Liver (tissue), 10 donors: ENCODE measurements at places on chromosomes 7 and 10. TPM values are rescaled to one million over a fixed set of nuclear protein-coding genes. Genes with fewer than 3 reads are reported as not detected.

DNA sequence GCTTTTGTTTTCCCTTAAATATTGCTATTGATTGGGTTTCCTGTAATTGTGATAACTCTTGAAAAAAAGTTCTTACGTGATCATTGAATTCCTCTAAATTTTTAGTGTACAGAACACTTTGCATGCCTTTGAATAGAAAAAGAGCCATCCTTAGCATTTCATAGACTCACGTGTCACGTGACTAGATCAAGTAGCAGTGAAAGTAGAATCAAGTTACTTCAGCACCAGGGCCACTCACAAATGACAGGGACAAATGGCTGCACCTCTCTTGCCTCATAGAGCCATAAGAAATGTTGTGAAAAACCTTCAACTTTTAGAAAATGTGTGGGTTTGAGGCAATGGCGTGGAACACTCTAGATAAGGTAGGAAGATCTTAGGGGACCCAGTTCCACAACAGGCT is 203.8 kb downstream of the ZEB1 start:
- no peak overlapping the region for H3K4me3 ChIP-seq
- DNase-seq: no peak
- peaks cover 28% of the 10 kb centered on the region for H3K36me3 ChIP-seq
- H3K27me3 ChIP-seq: no peaks in the 10 kb centered on the region

DNA sequence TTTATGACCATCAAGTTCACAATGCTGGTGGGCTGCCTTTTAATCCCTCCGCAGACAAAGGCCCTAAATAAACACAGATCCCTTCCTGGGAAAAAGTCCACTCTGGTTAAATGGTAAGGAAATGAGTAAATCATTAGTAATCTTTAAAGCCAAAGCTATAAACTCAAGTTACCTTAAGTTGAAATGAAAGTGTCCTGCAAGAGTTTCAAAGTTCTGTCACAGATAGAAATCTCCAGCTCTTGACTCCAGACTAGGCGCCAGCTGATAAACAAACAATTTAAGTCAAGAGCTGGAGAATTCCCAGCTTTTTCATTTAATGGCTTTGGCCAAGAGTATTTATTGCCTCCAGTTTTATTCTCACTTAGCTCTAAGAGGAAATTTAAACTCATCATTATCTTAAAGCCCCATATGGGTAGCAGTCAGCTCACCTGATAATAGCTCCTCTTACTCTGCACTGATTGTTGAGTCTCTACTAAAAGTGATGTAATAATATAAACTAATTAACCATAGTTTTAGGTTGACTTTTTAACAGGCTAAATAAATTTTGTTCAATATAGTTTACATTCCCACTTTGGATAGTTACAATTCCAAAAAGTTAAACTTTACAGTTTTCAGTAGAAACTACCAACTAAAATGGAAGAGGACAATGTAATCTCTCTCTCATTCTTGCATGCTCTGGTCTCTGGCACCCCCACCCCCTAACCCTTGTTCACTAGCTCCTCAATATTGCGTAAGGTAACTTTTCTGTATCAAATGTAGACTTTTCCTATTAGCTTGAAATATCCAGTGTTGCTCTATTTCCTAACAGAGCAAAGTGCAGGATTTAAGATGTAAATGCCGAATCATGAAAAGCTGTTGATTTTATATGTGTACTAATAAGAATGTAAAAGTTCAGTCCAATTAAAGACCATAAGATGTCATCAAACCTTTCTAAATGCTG is 56.1 kb downstream of the HIBADH start:
- no peaks in the 10 kb centered on the region for H3K27me3 ChIP-seq
- peaks cover 32% of the 10 kb centered on the region for H3K4me1 ChIP-seq
- DNase-seq: no peak
- peak overlapping the region; percentile 79 for H3K27ac ChIP-seq

GALNT11 gene
- 21.8 TPM for total RNA-seq

- H3K27me3 ChIP-seq: no peaks in the 10 kb centered on the region
- H3K4me1 ChIP-seq: no peaks in the 10 kb centered on the region
- H3K36me3 ChIP-seq: no peaks in the 10 kb centered on the region
- no peak overlapping the region for H3K4me3 ChIP-seq
- no peak for DNase-seq
Measured at GRCh38 chr7:42471573-42472174, 234.7 kb upstream of the GLI3 start.

DCLRE1A gene
- 7.9 TPM for total RNA-seq

GRCh38 chr7:100614308-100614861 is 2.0 kb downstream of the MOSPD3 start:
- no peaks in the 10 kb centered on the region for H3K27me3 ChIP-seq
- peaks cover 19% of the 10 kb centered on the region for H3K4me1 ChIP-seq
- no peak for DNase-seq
- H3K27ac ChIP-seq: no peak overlapping the region
- no peak overlapping the region for H3K4me3 ChIP-seq

DNA sequence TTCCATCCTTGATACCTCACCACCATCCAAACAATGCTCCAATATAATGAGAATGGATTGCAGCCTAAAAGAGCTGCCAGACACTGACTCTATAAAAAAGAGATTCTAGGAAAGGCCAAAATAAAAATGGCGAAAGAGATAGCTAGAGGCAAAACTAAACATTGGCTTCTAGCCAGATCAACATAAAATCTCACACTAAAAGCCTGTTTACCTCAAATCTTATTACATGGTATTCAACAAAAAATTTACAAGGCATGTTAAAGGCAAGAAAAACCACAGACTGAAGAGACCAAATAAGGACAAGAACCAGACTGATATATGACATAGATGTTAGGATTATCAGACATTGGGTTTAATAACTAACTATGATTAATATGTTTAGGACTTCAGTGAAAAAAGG is 1127.0 kb downstream of the DNAJB9 start:
- no peak for DNase-seq
- H3K4me3 ChIP-seq: no peak overlapping the region
- H3K4me1 ChIP-seq: no peaks in the 10 kb centered on the region
- no peak overlapping the region for H3K27ac ChIP-seq
- no peaks in the 10 kb centered on the region for H3K36me3 ChIP-seq

GRCh38 chr7:2886900-2887299 is 42.8 kb upstream of the GNA12 start:
- no peak overlapping the region for H3K4me3 ChIP-seq
- H3K4me1 ChIP-seq: no peaks in the 10 kb centered on the region
- no peaks in the 10 kb centered on the region for H3K36me3 ChIP-seq
- peak; percentile 45 for DNase-seq

DNA sequence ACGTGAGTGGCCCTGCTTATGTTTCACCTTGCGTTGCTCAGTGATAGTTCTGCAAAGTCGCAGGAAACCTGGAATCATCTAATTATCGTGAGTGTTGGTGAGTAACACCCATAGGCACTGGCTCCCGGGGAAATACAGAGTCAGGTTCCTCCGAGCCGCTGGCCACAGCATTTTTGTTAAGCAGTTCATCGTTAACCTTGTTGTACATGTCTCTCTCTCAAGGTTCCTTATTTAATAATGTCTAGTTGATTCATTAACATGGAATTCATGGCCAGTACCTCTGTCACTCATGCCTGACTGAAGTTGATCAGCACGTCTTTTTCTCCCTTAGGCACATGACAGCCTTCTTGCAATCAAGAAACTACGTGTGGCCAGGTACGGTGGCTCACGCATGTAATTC is 3.1 kb upstream of the ZFAND2A start:
- H3K4me1 ChIP-seq: no peaks in the 10 kb centered on the region
- peaks cover 28% of the 10 kb centered on the region for H3K36me3 ChIP-seq
- H3K27me3 ChIP-seq: no peaks in the 10 kb centered on the region
- H3K4me3 ChIP-seq: no peak overlapping the region
- H3K27ac ChIP-seq: no peak overlapping the region

DNA sequence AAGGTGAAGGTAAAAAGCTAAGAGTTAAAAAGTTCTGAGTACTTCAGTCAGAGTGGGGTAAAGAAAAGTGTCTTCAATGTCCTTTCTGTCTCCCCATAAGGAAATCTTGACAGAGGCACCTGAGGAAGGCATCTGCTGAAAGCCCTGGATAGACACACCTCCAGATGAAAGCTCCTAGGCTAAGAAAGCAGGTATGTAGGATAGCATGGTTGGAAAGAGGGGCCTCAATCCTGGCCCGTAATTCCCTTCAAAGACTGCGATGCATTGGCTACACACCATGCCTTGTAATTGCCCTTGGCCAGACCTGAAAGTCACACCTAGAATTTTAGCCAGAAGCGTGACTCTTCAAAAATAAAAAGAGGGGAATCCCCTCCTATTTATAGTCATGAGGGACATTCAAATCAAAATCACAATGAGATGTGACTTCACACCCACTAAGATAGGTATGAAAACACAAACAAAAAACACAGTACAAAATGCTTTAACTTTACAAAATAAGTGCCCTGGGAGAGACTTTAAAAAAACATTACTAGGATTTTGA is 809.7 kb downstream of the IPMK start:
- no peak for DNase-seq
- no peaks in the 10 kb centered on the region for H3K4me1 ChIP-seq
- no peaks in the 10 kb centered on the region for H3K27me3 ChIP-seq
- no peak overlapping the region for H3K4me3 ChIP-seq
- no peaks in the 10 kb centered on the region for H3K36me3 ChIP-seq
- no peak overlapping the region for H3K27ac ChIP-seq
